ENCODE measurements at places on chromosomes 11 and 22. TPM values are rescaled to one million over a fixed set of nuclear protein-coding genes. Genes with fewer than 3 reads are reported as not detected.

PARVB gene
- total RNA-seq, result 39.4 TPM

A4GALT gene
- total RNA-seq, result not detected

DNA sequence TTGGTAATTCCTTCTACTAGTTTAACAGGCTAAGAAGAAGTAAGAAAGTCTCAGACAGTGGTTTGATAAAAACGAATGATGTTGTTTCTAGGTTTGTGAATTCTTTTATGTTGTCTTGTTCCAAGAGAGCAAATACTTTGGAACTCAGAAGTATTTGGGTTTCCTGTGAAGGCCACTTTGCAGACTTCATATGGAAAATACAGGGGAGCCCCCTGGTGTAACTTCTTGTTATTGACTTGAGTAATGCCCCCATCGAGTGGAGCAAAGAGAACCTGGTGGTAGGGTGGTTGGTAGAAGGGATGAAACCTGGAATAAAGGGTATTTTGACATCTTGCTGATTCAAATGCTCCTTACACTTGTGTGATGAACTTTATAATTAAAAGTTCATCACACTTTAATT is 40.0 kb upstream of the PTH start:
- H3K4me1 ChIP-seq, result no peaks in the 10 kb centered on the region
- H3K27me3 ChIP-seq, result peaks cover 4% of the 10 kb centered on the region
- no peak overlapping the region for H3K27ac ChIP-seq
- H3K4me3 ChIP-seq, result no peak overlapping the region

- H3K27me3 ChIP-seq, result peaks cover 2% of the 10 kb centered on the region
- no peak overlapping the region for H3K27ac ChIP-seq
- H3K36me3 ChIP-seq, result peaks cover 12% of the 10 kb centered on the region
- H3K4me1 ChIP-seq, result peaks cover 43% of the 10 kb centered on the region
- DNase-seq, result no peak
Observed at GRCh38 chr11:35039076-35039475, 99.9 kb upstream of the CD44 start.

MYEOV gene
- not detected for total RNA-seq

- no peak for DNase-seq
- H3K36me3 ChIP-seq, result no peaks in the 10 kb centered on the region
Observed at GRCh38 chr22:23073526-23074229, 3.4 kb downstream of the GNAZ start.

DNA sequence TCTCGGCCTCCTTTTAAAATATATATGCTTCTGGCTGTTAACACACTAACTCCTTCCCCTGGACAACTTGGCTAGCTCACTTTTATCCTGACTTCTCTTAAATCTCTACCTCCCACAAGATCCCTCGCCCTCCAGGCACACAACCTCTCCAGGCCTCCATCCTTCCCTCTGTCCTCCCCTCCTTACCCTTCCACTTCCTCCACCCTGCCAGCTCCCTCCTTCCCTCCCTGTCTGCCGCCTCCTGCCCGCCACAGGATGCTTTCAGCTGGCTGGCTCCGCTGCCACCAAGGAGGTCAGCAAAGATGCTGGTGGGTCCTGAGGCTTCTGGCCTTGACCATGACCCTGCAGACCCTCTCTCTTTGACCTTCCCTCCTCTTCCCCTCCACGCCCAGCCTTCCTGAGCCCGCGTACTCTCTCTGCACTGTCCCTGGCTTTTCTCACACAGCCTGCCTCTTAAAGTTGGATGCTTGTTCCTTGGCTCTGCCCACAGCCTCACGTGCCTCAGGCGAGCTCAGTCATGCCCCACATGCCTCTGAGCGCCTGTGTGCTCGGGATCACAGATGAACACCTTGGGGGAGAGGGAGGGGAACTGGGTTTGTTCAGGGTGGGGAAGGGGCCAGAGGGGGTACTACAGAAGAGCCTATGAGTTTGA is 6.7 kb downstream of the NFAM1 start:
- no peak for DNase-seq
- no peaks in the 10 kb centered on the region for H3K36me3 ChIP-seq

ENTHD1 gene
- 0.11 TPM for total RNA-seq

FXYD6 gene
- 0.24 TPM for total RNA-seq

DNA sequence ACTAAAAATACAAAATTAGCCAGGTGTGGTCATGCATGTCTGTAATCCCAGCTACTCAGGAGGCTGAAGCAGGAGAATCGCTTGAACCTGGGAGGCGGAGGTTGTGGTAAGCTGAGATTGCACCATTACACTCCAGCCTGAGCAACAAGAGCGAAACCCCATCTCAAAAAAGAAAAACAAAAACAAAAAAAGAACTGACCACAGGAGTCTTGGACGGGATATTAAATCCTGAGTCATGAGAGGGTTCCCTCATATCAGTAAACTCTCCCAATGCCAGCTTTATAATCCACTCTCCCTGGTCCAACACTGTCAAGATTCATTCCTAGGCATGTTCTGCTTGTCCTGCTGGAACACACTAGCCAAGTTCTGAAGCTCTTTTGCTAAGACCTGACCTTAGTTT is 61.5 kb upstream of the EP300 start:
- H3K27me3 ChIP-seq, result peaks cover 2% of the 10 kb centered on the region
- no peaks in the 10 kb centered on the region for H3K36me3 ChIP-seq

DNA sequence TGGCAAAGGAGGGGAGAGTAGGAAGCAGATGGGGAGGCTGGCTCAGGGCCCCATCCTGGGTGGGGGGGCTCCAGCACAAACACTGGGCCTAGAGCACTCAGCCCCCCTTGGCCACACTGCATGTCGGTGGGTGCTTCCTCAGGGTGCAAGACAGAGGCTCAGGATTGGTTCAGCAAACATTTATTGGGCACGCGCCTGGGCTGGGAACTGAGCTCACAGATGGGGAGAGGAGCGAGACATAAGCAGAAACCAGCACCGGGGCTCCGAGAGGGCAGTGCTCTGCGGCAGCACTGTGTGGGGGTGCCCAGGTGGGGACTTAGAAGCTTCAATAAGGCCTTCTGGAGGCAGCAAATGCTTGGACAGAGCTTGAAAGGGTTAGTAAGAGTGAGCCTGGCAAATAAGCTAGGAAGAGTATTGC is 12.1 kb upstream of the EHD1 start:
- H3K27ac ChIP-seq, result no peak overlapping the region
- H3K4me1 ChIP-seq, result peaks cover 25% of the 10 kb centered on the region
- peaks cover 2% of the 10 kb centered on the region for H3K36me3 ChIP-seq
- no peaks in the 10 kb centered on the region for H3K27me3 ChIP-seq
- no peak overlapping the region for H3K4me3 ChIP-seq
- DNase-seq, result no peak

- peaks cover 2% of the 10 kb centered on the region for H3K36me3 ChIP-seq
- no peaks in the 10 kb centered on the region for H3K27me3 ChIP-seq
- H3K4me1 ChIP-seq, result peaks cover 22% of the 10 kb centered on the region
- peak; percentile 59 for DNase-seq
Observed at GRCh38 chr22:38570779-38571364, 889 bp upstream of the DMC1 start.

DNA sequence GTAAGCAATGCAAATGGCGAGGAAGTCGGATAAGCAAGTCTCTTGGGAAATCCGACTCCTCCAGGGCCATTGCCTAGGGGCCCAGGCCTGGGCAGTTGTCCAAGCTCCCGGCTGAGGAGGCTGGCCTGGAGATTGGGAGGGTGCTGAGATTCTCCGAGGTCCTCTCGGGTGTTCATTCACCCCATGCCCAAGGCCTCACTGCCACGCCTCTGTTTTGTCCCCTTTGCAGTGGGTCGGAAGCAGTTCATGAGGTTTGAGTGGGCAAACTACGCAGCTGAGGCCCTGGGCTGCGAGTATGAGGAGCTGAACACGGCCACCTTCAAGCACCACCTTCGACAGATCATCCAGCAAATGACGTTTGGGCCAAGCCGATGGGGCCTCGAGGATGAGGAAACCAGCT is 81.3 kb downstream of the MYO18B start:
- no peaks in the 10 kb centered on the region for H3K27me3 ChIP-seq
- H3K27ac ChIP-seq, result no peak overlapping the region
- H3K36me3 ChIP-seq, result no peaks in the 10 kb centered on the region
- H3K4me1 ChIP-seq, result no peaks in the 10 kb centered on the region

MMP12 gene
- not detected for total RNA-seq

DNA sequence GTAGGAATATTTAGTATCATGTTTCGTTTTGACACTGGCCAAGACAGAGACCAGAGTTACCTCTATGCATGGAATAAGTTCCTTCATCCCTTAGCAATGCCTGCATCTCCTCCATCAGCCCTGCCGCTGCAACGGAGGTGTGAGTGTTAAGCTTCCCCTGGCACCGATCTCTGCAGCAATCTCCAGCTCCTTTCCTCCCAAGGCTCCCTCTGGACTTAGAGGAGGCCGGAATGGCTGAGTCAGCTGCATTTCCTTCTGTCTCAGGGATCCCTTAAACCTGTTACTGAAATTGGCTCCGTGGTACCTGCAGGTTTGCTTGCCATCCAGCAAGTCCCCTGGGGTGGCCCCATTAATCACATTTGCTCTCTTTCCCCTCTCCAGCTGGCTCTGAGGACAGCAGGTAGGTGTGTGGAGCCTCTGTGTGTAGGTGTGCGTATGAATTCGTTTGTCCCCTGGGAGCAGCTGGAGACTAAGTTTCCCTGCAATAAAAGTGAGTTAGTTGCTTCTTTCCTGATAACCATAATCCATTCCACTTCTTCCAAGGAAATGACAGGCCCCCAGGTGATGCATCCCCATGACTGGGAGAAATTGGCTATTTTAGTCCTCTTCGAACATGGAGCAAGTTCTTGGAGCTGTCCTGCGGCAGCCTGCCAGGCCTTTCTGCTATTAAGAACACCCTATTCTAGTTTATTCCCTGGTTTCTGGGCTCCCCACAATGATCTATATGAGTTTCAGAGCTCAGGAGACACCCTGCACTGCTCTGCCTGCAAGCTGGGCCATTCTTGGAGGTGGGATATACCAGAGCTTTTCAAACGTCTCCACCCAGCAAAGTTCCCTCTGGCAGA is 457.2 kb upstream of the CADM1 start:
- H3K36me3 ChIP-seq, result no peaks in the 10 kb centered on the region
- H3K27ac ChIP-seq, result no peak overlapping the region
- no peak overlapping the region for H3K4me3 ChIP-seq
- H3K27me3 ChIP-seq, result no peaks in the 10 kb centered on the region
- DNase-seq, result no peak

DNA sequence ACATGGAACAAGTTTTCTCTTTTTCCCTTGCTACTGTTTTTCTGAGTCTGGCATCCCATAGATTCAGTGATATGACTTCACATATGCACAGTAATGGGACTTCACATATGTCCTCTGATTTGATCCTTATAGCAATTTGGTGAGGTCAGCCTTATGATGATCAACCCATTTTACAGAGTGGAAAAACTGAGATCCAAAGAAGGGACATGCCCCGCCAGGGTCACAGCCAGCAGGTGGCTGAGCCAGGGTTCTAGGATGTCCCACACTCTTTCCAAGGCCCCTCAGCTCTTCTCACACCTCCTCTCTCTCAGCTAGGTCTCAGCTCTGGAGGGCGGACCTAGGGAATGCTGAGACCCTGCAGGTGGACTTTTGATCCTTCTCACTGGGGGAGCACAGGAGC is 44.3 kb upstream of the CD82 start:
- H3K36me3 ChIP-seq, result no peaks in the 10 kb centered on the region
- DNase-seq, result no peak
- peaks cover 25% of the 10 kb centered on the region for H3K27me3 ChIP-seq
- peaks cover 3% of the 10 kb centered on the region for H3K4me1 ChIP-seq
- no peak overlapping the region for H3K27ac ChIP-seq

DNA sequence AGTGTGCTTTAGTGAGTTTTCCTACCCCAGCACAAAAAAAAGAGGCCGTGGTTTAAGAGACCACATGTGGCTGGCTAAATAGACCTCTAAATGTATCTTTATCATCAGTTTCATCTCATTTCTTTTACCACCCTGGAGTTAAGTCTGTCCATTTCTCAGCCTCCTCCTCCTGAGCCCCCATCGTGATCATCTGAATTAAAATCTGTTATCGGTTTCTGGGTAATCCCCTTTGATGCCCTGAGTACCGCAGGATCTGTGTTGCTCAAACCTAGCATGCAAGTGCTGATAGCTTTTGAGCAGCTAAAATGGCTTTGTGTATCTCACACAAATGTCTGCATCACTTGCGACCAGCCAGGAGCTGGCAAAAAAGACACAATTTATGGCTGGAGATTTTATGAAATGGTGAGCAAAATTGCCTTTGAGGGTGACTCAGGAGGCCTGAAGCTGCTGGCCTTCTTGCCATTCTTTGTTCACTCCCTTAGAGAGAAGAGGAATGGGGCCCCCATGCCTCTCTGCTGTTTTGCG is 236.5 kb downstream of the NTM start:
- no peak overlapping the region for H3K4me3 ChIP-seq
- no peaks in the 10 kb centered on the region for H3K36me3 ChIP-seq
- no peak for DNase-seq
- no peaks in the 10 kb centered on the region for H3K27me3 ChIP-seq

- H3K36me3 ChIP-seq, result peaks cover 63% of the 10 kb centered on the region
- peaks cover 31% of the 10 kb centered on the region for H3K4me1 ChIP-seq
- H3K4me3 ChIP-seq, result no peak overlapping the region
- no peak for DNase-seq
- peak overlapping the region; percentile 75 for H3K27ac ChIP-seq
Observed at GRCh38 chr11:102393272-102393730, 46.3 kb downstream of the BIRC2 start.

SPON1 gene
- total RNA-seq, result 0.42 TPM

GRCh38 chr11:130490682-130491449 is 42.4 kb downstream of the ADAMTS15 start:
- no peak for DNase-seq
- no peak overlapping the region for H3K27ac ChIP-seq
- H3K27me3 ChIP-seq, result peaks cover 26% of the 10 kb centered on the region
- peaks cover 7% of the 10 kb centered on the region for H3K4me1 ChIP-seq
- no peak overlapping the region for H3K4me3 ChIP-seq
- H3K36me3 ChIP-seq, result no peaks in the 10 kb centered on the region

DNA sequence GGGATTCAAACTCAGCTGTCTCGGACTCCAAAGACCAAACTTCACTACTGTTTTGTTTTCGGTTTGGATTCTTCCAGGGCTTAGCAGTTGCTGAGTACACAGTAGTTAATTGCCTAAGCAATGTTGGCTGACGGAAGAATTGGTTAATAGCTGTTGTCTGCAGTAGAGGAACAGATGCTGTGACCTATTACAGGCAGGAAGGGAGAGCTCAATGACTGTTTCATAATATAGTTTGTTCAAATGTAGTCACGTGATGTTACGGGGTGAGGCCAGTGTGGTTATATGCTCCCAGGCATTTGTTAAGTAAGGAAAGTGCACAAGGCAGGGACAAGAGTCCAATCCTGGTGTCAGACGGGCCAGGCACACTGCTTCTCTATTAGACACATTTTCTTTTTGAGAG is 222.6 kb upstream of the CCDC90B start:
- H3K4me1 ChIP-seq, result no peaks in the 10 kb centered on the region
- H3K36me3 ChIP-seq, result no peaks in the 10 kb centered on the region
- H3K27ac ChIP-seq, result no peak overlapping the region
- no peaks in the 10 kb centered on the region for H3K27me3 ChIP-seq
